ENCODE measurements at places on chromosomes 3 and 15.

- peak; percentile 20 for DNase-seq
Observed at GRCh38 chr15:76333720-76334437, 2.7 kb upstream of the ISL2 start.

GRCh38 chr3:107209302-107209990, 167.8 kb upstream of the CCDC54 start:
- no peak for DNase-seq

DNA sequence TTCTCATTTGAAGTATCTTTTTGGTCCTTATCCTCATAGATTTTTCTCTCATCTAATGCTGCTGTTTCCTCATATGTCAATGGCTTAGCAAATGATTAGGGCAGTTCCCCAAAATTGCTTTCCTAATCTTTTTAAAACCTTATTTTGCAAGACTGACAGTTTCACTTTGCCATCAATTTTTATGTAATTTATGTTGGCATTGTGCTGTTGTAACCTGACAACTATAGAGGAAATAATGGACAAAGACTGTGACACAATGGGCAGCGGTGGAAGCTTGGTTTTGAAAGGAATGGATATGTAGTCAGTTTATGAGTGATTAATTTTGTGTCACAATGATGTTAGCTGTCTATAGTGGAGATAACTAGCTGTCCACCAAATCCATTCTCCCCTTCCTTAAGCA, 10.6 kb upstream of the SH3BP5 start:
- DNase-seq: no peak

GRCh38 chr15:68580026-68580882, 1.5 kb downstream of the CORO2B start:
- no peak for DNase-seq

GRCh38 chr3:61908382-61908781, 347.0 kb downstream of the PTPRG start:
- no peak for DNase-seq

GRCh38 chr3:150443331-150443741, 35.2 kb downstream of the TSC22D2 start:
- no peak for DNase-seq

DNA sequence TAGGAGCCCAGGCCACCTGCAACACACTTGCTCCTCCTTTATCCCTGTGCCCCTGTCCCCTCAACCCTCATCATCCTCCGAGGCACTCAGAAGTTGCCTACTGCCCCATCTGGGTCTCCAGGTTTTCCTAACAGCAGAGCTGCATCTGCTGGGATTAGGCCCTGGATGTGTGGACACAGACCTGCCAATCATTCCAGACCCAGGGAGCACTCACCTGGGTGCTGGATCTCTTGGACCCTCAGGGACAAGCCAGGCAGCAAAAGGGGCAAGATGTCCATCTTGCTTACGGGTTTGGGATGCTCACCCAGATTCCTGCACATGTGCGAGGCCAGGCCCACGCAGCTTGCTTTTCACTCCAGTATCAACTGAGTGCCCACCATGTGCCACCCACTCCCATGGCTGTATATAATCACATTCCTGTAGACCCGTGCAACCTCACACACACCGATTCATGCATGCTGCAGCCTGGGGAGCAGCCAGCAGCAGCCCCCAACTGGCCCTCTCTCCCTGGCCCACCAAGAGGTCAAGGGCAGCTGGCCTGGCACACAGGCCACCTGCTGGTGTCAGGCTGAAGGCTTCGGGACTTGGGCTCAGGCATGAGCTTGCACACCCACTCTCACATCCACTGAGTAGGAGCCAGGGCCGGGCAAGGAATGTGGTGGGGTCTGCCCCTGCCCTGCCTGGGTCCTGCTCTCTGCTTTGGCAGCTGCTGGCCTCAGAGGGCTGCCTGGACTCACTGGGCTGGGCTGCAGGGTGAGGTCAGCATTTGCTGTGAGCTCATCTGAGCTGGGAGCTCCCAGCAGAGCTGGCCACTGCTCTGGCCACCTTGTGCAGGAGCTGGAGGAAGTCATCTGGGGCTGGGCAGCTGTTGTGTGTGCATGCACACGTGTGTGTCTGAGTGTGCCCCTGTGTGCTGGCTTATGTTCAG, 14.9 kb downstream of the PRKCD start:
- DNase-seq: no peak

GRCh38 chr3:135090020-135090717, 295.1 kb downstream of the EPHB1 start:
- DNase-seq: no peak

DNA sequence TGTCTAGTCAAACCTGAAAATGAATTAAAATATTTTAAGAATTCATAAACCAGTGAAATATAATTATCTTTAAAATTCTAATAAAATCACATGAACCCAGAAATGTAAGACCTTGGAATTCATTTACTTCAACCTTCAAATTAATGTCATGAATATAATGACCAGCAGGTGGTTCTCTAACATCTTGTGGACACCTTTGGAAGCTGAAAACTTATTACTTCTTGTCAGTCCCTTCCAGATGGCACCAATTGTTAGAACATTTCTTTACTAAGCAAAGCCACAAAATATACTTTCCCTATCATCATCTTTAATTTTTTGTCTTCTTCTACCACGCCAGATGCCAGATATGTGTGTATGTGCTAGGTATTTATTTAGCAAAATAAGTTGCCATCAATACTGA, 240.0 kb downstream of the MBNL1 start:
- DNase-seq: peak; percentile 24

- DNase-seq: peak; percentile 30
Observed at GRCh38 chr15:84749111-84749991, 959 bp downstream of the ZNF592 start.

DNA sequence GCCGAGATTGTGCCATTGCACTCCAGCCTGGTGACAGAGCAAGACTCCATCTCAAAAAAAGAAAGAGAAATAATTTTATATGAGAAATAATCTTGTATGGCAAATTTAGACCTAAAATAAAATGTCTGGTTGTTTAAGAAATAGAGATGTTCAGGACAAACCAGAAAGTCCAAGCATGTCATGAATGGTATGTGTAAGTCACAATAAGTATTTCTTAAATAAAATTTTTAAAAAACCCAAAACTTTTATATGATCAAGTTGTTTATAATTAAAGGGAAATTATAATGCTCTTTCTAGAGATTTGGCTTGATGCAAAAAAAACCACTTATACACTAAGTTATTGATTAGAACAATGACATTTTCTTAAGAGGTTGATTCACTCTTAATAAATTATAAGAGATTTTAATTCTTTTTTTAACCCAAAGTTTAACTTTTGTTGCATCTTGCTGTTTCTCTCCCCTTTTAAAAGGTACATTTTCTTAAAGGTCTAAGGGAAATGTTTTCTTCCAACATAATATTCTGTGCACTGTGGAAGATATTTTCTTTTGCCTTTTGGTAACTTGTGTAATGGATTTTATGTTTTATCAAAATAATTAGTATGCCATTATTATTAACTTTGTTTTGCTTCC, 105.7 kb downstream of the RTP4 start:
- no peak for DNase-seq

GRCh38 chr3:150602426-150603152, 532 bp upstream of the SELENOT start:
- no peak for DNase-seq

- DNase-seq: no peak
Observed at GRCh38 chr3:107106907-107107306, 270.3 kb upstream of the CCDC54 start.

GRCh38 chr3:176928582-176928931, 268.7 kb downstream of the TBL1XR1 start:
- no peak for DNase-seq

DNA sequence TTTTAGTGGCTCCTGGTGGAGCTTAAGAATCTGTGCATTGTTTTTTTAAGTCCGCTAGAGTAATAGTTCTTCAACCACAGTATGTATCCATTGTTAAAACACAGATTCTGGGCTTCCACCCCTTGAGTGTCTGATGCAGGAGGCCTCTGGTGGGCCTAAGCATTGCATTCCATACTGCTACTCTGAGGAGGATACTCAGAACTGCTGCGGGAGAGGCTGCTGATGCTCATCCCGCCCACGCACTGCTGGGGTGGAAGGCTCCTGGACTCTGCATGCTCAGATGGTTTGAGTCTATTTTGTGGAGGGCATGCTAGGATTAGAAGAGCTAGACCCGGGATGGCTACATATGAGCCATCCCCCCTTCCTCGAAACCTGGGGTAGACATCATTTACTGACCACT, 74.4 kb downstream of the THSD4 start:
- DNase-seq: no peak

DNA sequence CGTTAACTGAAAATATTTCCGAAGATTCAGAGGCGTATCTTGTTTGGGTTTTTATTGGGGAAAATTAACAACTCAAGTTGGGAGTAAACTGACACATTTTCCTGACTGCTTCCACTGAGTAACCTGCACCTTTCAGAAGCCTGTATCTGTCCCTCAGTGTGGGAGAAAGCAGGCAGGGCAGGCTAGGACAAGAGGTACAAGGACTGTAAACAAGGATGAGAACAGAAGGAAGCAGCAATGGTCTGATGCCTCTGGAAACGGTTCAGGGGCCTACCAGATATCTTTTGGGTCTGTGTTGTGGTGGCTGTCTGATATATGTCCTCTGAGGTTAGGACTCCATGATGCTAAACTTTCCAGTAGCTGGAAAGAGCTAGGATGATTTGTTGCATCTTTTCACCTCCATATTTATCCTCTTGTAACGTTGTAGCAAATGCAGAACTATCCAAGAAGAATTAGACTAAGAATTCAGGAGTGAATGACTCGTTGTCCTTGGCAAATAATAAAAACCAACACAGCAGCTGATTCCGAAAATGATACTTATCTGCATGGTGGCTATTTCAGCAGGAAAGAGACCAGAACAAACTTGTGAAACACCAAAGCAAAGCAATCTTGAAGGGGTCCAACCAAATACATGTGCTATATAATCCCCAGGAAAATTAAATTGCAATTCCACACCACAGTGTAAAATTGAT, 195.9 kb upstream of the ICE2 start:
- DNase-seq: no peak

GRCh38 chr3:194688200-194688740, 2.6 kb downstream of the FAM43A start:
- peak; percentile 86 for DNase-seq

DNA sequence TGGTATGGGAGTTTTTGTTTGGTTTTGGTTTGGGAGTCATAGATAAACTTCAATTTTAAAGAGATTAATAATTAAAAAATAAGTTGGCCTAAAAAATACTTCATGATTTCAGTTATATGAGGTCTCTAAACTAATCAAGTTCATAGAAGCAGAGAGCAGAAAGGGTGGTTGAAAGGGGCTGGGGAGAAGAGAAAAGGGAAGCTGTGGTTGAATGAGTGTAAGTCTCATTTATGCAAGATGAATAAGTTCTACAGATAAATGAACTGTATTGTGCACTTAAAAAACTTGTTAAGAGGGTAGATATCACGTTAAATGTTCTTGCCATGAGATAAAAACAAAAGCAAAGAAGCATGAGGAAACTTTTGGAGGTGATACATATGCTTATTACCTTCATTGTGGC, 188.7 kb downstream of the NSUN3 start:
- no peak for DNase-seq

DNA sequence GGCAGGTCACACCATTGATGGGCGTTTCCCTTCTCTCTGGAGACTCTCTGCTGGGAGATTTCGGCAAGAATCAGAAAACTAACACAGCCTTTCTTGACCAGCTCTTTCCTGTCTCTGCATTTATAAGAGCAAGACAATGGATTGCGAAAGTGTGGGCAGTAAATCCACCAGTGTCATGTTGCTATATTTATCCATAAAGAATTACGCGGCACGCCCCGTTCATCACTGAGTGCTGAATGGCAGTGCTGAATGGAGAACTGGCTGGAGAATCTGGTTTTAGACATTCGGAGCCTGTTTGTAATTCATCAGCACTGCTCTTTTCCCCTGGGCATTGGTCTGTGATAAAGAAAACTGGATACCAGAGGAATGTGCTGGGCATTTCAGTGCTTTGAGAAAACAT, 2.0 kb upstream of the CEMIP start:
- no peak for DNase-seq

- DNase-seq: no peak
Observed at GRCh38 chr15:60548101-60548500, 69.2 kb upstream of the ICE2 start.

- DNase-seq: no peak
Observed at GRCh38 chr3:185332026-185332735, 30.8 kb upstream of the MAP3K13 start.

GRCh38 chr15:80058851-80059785, at the start of gene ZFAND6:
Gene ZFAND6, plus strand, starts transcription at chr15:80059676. Its CDS starts 60,669 bp downstream, at chr15:80120345.
- DNase-seq: peak; percentile 96

- no peak for DNase-seq
Observed at GRCh38 chr3:111721747-111722146, 126.6 kb upstream of the ZBED2 start.

GRCh38 chr3:147886879-147887278, 477.7 kb downstream of the ZIC1 start:
- no peak for DNase-seq

GRCh38 chr3:140290105-140290504, 355.1 kb downstream of the CLSTN2 start:
- no peak for DNase-seq

GRCh38 chr15:83062768-83063180, 4.3 kb downstream of the BTBD1 start:
- peak; percentile 24 for DNase-seq

GRCh38 chr3:177642042-177642803, 444.9 kb upstream of the TBL1XR1 start:
- DNase-seq: no peak

- DNase-seq: no peak
Observed at GRCh38 chr15:100048736-100049135, 293.0 kb downstream of the ADAMTS17 start.

DNA sequence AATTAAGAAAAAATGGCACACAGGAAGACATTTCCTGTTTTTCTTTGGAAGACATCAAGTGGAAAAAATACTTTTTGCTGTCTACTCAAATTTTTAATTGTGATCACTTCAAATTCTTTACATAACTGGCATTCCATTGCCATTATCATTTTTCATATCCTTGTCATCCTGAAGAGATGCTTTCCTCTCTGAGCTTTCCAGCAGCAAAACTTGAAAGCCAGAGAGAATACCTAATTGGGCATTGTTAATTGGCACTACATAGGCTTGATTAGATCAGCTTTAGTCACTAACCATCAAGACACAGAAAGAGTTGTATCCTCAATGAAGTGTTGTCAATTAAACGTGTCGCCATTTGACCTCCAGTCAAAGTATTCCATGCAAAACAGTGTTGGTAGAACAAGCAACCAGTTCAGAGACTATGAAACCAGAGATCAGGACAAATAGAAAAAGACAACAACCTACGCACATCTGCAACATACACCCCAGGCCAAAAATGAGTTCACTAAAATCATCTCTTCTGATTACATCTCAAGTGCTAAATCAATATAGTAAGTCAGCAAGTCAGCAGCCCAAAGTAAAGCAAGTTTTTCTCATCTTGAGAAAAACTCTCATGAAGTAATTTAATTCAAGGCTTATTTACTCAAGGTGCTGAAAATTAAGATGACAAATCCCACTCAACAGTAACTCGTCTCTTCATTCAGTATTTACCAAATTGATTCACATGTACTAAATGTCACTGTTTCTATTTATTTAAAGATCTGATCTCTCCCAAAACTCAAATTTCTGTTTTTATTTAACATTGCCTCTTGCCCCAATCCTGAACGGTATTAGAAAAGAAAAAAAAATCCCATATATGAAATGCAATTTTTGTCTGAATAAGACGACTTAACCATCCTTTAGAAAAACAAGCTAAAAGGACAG, 123.0 kb downstream of the SUCLG2 start:
- no peak for DNase-seq

Measured in germinal center (tissue), 1 donor.